Cortex of kidney (tissue), 1 donor: ENCODE measurements at places on chromosomes 6 and 20.

DNA sequence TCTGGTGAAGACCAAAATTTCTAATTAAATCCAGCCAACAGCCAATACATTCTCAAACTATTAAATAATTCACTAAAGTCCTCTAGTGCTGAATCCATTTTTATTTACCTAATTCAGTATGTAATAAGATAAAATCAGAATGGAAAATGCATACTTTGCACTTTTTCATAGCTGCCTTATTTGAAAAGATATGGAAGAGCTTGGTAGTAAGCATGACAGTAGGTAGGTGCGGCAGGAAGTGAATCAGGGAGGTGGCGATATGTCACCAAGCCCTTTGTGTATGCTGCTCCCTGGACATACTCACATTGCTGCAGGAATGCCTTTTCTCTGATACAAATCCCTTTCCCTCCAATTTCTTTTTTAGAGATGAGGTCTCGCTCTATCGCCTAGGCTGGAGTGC lies 10.2 kb upstream of the TGM3 start:
- no peak for DNase-seq

DNA sequence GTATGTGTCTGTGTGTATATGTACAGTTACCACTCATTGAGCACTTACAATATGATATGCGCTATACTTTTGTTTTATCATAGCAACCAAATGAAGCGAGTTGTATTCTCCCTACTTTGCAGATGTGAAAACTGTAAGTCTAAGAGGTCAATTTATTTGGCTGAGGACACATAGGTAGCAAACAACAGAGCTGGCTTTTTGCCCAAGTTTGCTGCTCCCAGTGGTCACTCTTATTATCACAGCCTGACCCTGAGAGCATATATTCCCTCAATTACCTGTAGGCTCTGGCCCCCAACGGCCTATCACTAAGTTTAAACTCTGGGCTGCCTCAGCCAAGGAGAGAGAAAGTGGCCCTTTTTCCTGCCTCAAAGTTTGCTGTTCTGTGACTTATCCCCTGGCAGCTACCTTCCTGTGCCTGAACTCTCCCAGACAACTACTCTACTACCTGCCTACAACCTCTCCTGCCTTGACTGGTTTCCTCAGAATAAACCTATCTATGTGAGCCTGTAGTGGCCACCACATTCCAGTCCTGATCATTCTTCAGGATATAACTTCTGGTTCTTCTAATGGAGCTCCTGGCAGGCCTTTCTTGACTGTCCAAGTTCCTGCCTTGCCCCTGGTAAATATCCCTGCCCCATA lies 221.8 kb downstream of the FRK start:
- DNase-seq: no peak

DNA sequence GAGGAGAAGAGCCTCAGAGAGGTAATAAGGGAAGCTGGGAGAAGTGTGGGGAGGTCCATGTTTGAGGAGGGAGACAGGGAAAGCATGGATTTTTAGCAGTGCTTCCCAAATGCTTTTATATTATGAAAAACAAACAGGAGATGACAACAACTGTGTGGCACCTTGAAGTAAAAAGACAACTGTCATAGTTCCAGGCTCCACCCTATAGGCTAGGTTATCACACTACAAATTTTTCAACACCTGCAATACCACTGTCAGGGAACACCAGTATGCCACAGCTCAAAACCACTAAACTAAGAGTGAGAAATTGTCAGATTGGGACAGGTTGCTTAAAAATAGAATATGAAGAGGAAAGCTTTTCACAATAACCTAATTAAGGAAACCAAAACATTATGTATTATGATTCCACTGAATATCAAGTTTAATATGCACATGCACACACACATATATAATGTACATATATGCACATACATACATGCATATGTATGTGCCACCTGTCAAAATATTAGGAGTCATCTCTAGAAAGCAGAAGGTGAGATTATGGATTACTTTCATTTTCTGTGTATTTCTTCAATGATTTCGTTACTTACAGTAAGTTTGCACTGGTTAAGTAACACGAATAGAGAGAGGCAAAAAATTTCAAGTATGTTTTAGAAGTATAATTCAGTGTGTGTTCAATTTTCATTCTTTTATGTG lies 261.2 kb downstream of the PTPRK start:
- no peak for DNase-seq

- DNase-seq: no peak
These were observed 58.2 kb downstream of the IRF4 start for GRCh38 chr6:449486-450419.

DNA sequence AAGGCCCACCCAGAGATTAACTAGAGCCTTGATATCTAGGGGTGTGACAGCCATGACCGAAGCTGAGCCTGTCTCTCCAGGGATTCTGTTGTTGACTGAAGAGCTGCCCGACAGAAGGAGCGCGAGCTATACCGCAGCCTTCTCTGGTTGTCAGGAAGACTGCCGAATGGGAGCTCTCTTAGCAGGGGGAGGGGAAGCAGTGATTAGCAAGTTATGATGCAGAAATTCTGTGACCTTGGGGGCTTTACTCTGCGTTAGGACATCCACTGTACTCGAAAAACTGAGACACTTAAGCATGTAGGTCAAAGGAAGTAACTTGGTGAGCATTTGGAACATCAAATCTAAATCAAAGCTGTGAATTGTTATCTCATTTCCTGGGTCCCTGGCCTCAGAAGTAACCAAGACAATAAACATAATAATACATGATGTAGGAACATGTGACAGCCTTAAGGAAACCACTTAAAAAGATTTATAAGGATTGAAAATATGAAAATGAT lies 84.7 kb downstream of the MAP3K4 start:
- no peak for DNase-seq

GRCh38 chr6:110949679-110950285 lies 8.7 kb upstream of the GTF3C6 start:
- DNase-seq: no peak

- DNase-seq: no peak
These were observed 60.1 kb upstream of the MAP3K7 start for GRCh38 chr6:90646940-90647339.

- DNase-seq: no peak
These were observed 246.7 kb downstream of the CD109 start for GRCh38 chr6:73942592-73943186.

DNA sequence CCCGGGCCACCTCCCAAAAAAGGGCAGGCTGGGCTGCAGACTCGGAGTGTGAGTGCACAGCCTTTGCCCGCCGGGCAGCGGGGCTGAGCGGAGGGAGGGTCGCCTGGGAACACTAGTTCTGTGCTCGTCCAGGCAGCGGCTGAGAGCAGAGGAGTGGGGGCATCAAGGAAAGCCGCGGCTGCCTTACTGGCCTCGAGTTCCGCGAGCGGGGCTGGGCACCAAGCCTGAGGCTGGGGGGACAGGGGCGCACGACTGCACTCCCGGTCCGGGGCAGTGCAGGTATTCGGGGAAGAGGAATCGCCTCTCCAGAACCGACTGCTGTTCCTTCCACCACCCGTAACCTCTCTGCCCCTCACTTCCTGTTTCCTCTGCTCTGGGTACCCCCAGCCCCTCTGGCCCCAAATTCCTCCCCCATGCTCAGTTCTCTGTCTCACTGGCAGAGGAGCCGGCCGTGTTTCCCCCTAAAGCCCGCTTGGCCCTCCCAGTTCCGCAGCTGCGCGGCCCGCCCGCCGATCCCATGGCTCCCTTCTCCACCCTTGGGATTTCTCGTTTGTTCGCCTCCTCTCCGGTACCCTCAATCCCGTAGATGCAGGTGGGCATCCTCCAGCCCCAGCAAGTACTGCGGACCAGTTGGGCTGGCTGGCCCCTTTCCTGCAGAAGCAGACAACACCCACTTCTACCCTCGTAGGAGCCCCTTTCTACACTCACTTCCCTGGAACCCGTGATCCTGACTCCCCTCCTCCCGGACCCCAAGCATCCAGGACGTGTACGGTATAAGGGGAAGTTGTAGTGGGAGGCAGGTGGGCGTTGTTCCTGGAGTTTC lies 5.1 kb downstream of the RING1 start:
- DNase-seq: no peak

DNA sequence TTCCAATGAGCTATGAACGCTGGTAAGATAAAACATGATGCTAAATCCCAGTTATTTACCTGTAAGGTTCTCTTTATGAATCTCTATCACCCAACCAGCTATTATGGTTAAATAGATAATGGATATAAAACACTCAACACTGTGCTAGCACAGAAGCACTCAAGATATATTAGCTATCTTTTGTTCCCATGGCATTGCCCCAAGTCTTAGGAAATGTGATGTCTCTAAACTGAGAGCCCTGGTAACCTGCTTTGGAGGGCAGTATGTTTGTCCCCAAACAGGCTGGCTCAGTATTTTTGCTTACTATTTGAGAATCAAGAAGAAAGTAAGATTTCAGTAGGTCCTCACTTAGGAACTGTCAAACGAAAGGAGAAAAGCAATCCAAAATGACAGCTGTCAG lies 90.5 kb downstream of the BTBD9 start:
- DNase-seq: no peak

DNA sequence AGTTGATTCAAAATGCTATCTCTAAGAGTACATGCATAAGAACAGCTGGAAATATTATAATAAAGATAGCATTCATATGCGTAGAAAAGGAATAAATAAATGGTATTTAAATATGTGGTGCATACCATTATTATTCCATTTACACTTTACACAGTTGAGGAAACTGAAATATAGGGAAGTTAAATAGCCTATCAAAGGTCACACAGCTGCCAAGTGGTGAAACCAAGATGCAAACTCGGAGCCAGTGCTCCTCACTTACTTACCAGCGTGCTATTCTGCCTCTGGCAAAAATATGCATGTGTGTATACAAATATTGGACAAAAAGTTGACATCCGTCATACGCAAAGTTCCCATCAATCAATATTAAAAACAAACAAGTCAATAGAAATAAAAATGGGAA lies 22.3 kb upstream of the ANKEF1 start:
- DNase-seq: no peak

DNA sequence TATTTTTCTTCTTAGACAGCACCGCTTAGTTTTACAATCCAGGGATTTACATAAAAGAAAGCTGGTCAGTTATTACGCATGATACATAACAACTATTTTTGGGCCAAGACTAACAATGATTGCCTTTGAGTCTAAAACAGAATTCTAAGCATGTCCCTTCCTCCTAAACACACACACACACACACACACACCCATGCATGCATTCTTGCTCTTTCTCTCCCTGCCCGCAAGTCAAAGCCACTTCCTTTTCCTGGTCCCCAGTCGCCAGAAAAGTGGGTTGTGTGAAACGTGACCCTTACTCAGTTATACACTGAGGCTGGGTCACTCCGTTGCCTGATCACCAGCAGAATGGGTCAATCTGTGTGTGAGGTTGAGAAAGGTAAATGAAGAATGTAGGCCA lies 31.4 kb downstream of the FYN start:
- DNase-seq: no peak

- DNase-seq: no peak
These were observed 28.8 kb upstream of the ME1 start for GRCh38 chr6:83459663-83460062.

- no peak for DNase-seq
These were observed 19.3 kb downstream of the FGD2 start for GRCh38 chr6:37024656-37025337.

DNA sequence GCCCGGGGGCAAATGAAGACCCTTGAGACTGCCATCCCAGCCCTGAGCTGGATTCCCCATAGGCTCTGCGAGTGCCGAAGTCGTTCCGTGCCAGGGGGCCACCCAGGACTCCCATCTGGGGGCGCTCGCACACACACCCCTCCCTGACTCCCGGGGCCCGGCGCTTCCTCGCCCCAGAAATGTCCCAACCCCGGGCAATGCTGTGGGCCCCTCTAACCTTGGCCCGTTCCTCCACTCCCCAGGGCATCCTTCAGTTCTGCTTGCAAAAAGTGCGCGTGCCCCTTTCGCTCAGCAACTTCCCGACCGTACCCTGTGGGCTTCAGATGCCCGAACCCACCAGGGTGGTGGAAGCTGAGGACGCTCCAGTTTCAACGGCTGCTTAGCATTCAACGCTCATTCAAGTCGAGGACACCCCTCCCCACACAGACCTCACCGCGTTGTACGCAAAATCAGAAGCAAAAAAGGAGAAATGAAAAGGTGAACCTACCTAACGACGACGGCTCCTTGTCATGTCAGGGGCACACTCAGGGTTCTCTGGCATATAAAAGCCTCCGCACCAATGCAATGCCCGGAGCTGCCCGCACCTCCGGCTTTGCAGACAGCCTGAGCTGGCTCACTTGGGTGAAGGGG lies 25.3 kb downstream of the RIPOR2 start:
- DNase-seq: no peak

- no peak for DNase-seq
These were observed 44.9 kb downstream of the GJA10 start for GRCh38 chr6:89939144-89939543.

DNA sequence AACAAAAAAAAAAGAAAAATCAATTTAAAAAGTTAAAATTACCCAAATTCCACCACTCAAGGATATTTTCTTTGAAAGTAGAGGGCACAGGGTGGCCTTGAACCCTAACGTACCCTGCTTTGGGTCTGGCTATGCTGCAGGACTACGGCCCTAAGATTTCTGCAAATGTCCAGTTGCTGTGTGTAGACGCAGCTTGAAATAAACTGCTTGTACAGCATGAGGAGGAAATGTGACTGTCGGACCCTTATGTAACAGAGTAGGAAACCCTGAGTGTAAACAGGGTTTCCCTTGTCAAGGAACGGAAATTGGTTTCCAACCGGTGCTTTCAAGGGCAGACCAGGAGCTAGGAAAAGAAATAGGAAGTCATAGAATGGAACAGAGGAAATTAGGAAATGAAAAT lies 60.7 kb upstream of the SHLD1 start:
- DNase-seq: no peak

DNA sequence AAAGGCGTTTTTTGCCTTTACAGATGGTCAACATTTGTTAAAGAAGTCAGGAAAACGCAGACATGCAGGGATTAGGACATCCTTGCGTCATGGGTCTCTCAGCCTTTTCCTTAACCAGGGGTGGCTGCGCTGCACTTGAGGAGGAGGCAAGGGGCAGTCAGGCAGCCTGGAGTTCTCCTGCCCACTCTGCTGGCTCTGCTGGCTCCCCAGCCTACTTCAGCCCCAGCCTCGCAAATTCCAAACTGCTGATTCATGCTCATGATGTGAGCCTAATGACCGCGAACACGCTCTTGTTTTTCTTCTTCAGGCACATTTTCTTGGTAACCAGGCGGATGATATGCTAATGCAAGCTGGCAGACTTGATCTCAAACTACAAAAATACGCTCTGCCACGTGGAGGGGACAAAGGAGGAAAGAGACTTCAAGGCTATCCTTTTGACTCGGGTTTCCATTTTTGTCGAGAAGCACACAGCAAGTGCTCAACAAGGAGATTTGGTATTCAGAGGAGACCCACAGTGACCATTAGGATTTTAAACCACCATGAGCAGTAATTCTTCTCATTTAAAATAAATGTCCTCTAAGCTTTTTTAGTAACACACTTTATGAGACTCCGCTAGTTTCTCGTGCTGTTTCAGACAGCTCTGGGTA lies 290.3 kb upstream of the STXBP5 start:
- DNase-seq: no peak
